ENCODE measurements at places on chromosomes 6 and 20. TPM values are rescaled to one million over a fixed set of nuclear protein-coding genes. Genes with fewer than 3 reads are reported as not detected.

Gene FRK
- 2.0 TPM for total RNA-seq

Gene TMEM217
- 0.60 TPM for total RNA-seq

Gene ADGB
- total RNA-seq, result not detected

Gene QKI
- 73.7 TPM for total RNA-seq

Gene CCN6
- total RNA-seq, result not detected

Gene TREML2
- not detected for total RNA-seq

Gene MUC22
- total RNA-seq, result 0.02 TPM

Gene MGME1
- 41.1 TPM for total RNA-seq

Gene RNF182
- total RNA-seq, result 3.5 TPM

Gene ARFGEF3
- total RNA-seq, result 0.63 TPM

Gene TMEM74B
- total RNA-seq, result 3.3 TPM

Gene EMILIN3
- total RNA-seq, result 0.51 TPM

Gene RIMS1
- total RNA-seq, result not detected

Gene RAET1L
- total RNA-seq, result 0.49 TPM

Gene ELOVL5
- 68.6 TPM for total RNA-seq

Gene MTO1
- 11.0 TPM for total RNA-seq

All from A549 treated with dexamethasone at 1 μM for 4 hours (cell line).